T follicular helper cell (primary cell): ENCODE measurements at places on chromosomes 16 and 17.

- no peak for DNase-seq
Observed at GRCh38 chr16:71671165-71671564, 45.2 kb downstream of the MARVELD3 start.

GRCh38 chr16:9048302-9048700, 43.1 kb upstream of the HAPSTR1 start:
- no peak for DNase-seq

DNA sequence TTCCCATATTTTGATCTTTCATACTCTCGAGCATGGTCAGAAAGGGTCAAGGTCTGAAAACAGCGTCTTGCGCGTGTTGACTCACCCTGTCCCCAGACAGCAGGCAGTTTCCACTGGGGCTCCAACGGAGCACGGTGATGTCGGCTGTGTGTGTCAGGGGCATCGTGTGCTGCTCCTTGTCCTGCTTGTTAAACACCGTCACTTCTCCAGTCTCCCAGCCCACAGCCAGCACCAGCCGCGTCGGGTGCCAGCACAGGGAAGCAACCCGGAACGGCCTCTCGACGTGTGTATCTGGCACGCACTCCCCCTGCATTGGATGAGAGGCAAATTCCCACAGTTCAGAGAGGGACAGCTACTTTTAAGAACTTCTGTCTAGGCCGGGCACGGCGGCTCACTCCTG, 9.6 kb downstream of the IFT140 start:
- no peak for DNase-seq

- no peak for DNase-seq
Observed at GRCh38 chr17:37691807-37692206, 48.6 kb upstream of the DDX52 start.

DNA sequence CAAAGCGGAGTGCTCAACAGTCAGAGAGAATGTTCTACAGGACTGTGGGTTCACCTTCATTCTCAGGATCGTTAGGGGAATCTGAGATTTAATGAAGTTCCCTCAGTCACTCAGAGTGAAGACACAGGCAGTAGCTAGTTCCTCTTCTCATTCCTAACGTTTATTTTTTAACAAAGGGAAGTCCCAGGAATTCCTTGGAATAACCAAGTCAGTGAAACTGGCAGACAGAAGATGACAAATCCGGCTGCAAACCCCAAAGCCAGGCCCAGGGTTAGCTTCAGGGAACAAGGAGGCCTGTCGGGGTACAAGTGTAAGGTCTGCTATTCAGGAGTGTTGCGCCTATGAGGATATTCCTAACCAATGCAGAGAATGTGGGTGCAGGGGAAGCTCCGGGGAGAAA, 42.0 kb downstream of the COTL1 start:
- no peak for DNase-seq

DNA sequence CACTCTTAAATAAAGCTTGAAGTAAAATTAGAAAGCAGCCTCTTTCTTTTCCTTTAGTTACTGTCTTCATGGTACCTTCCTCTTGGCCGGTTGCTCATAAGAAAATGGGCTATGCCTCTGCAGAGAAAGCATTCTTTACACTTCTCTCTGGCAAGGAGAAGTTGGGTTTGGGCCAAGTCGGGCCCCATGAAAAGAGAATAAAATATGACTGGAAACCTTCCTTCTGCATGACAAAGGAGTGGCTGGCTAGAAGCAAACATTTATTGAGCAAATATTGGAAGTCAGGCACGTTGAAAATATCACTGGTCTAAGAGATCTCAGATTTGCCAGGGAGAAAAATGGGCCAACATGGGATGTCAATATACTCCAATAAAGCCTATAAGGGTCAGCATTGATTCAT, 126.1 kb downstream of the CA10 start:
- no peak for DNase-seq

DNA sequence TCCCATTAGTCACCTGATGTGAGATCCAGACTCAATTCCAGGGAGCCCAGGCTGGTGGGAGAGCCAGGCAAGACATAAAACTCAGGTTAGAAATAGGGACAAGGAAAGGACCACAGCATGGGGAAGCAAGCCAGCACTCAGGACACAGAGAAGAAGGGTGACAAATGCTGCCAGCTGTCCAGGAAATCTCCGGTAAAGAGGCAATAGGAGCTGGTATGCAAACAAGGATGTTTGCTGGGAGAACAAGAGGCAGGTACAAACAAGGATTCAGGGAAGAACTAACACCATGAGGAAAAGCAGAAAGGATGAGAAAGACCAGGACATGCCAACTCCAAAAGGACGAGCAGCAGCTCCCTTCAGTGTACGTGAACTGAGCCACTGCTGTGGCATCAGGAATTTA, 10.2 kb upstream of the TXNDC11 start:
- DNase-seq, result no peak

GRCh38 chr17:21286066-21286770, 1.7 kb downstream of the MAP2K3 start:
- DNase-seq, result no peak

- no peak for DNase-seq
Observed at GRCh38 chr17:4504188-4504587, 5.5 kb downstream of the SPNS2 start.

DNA sequence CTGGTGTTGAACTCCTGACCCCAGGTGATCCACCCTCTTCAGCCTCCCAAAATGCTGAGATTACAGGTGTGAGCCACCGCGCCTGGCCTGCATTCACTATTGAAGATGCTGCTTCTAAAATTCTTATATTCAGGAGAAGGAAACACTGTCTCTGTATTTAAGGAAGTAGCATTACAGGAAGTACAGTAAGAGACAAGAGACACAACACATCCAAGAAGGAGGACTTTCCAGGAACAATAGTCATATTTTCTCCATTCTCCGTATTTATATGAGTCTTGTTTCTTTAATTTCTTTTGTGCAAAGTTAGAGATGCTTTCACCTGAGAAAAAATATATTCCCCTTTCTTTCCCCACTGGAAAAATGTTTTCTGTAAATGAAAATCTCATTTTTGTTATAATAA, 18.3 kb upstream of the ABCA3 start:
- DNase-seq, result no peak

- DNase-seq, result no peak
Observed at GRCh38 chr16:17529982-17530760, 59.4 kb upstream of the XYLT1 start.

DNA sequence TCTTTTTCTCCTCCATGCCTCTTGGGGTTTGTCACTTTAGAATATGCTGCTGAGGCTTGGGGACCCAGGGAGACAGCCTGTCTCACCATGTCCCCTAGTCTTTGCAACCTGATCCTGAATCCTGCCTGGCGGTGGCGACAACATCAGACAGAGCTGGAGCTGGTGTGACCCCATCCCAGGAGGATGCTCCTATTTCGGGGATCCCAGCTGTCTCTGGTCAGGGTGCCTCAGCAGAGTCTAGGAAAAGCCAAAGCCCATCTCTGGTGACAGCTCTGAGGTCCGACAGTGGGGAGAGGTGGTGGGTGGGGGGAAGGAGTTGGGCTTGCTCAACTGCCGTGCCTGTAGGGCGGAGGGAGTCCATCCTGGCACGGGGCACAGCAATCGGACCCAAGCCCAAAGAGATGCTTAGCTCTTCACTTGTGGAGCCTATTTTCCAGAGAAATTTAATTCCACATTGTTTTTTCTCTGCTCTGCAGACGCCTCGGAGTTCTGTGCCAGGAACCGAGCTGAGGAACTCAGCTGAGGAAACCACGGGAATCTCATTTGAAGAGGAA, 10.3 kb upstream of the TNS4 start:
- no peak for DNase-seq

GRCh38 chr16:64282181-64282580, 839.7 kb downstream of the CDH11 start:
- no peak for DNase-seq

DNA sequence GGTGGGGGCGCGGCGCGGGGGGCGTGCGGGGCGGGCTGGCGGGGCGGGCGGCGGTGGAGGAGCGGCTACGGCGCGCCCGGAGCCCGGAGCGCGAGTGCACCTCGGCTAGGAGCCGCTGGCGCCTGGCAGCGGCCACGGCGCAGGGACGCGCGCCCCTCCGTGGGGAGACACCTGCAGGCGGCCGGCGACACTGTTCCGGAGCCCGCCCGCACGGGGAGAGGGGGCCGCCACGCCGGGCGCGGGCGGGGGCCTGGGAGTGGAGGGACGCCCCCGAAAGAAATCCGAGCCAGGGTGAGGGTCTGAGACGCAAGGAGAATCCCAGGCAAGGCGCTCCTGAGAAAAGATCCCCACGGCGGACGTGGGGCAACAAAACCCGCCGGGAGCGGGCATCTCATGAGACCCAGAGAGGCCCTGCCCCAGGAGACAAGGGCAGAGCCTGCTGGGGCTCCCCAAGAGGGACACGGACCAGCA, at the start of gene GSG1L:
Gene GSG1L (minus strand): TSS at position 124 of the 471 bp plus-strand sequence. CDS start 290 bp downstream, outside the sequence.
- DNase-seq, result no peak

- no peak for DNase-seq
Observed at GRCh38 chr17:46061435-46061834, 62.4 kb downstream of the STH start.

- no peak for DNase-seq
Observed at GRCh38 chr17:78804777-78805176, 22.7 kb upstream of the CYTH1 start.

DNA sequence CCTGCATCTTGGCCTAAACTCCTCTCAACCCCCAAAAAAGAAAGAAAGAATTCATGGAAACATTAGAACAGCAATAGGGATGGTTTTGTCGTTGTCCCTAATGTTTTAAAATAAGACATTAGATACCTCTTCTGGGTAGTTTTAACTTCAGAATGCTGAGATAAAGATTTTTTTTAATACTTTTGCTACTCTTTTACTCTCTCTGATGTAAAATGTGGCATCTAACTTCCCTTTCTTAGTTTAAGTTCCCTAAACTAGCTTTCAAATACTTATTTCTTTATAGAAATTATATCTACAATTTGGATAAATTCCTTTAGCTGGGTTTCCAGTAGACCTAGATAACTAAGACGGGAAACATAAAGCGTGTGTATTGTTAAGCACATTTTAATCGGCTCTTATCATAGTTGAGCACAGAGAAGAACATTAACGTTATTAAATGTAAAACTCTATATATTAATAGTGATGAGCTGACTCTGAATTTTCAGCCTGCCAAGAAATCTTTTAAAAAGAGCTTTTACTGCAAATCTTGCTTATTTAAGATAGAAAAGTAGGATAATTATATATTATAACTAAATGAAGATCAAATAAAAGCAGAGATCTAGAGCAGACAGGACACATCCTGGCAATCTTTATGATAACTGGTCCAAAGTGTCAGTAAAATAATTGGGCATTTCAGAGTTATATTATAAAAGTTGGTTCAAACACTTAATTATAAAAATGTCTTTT, 183.2 kb downstream of the CYB561 start:
- no peak for DNase-seq

DNA sequence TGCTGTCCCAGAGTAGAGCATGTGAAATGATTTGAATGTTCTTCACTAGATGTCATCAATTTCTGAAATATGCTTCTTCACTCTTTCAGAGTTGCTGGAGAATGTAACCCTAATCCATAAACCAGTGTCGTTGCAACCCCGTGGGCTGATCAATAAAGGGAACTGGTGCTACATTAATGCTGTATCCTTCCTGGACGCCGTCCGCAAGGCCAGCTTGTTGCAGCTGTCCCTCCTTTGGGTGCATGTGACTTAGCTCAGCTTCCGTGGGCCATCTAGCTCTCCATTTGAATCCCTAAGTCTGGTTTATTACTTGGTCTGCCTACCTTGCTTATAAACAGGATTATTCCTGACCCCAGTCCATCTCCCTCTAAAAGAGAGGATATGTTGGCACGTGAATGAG, 58.8 kb downstream of the USP10 start:
- no peak for DNase-seq

DNA sequence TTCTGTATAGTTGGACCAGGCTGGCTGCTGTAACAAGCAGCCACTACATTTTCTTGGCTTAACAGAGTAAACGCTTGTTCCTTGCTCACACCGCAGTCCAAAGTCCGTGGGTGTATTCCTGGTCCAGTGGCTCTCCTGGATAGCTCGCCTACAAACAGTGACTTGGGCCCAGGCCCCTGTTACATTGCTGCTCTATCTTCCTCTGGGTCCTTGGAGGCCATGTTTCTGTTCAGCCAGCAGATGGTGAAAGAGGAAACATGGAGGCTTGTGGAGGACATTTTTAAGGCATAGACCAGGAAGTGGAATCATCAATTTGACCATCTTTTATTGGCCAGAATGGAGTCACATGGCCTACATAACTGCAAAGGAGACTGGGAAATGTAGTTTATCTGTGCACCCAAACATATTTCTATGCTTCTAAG, 55.1 kb downstream of the ATP2C2 start:
- no peak for DNase-seq

DNA sequence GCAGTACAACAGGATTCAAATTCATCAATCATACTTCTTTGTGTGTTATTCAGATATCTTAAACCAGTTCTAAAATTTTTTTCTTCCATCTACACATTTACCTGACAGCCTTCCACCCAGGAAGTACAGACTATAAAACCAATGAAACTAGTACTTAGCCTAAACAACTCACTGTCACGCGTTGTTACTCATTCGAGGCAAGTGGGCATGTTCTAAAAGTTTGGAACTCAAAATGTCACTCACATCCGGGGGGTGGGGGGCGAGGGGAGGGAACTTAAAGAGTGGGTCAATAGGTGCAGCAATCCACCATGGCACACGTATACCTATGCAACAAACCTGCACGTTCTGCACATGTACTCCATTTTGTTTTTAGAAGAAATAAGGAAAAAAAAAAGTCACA, 90.4 kb upstream of the PLEKHM1 start:
- no peak for DNase-seq

GRCh38 chr16:85017151-85017550, 5.8 kb upstream of the ZDHHC7 start:
- DNase-seq, result no peak

DNA sequence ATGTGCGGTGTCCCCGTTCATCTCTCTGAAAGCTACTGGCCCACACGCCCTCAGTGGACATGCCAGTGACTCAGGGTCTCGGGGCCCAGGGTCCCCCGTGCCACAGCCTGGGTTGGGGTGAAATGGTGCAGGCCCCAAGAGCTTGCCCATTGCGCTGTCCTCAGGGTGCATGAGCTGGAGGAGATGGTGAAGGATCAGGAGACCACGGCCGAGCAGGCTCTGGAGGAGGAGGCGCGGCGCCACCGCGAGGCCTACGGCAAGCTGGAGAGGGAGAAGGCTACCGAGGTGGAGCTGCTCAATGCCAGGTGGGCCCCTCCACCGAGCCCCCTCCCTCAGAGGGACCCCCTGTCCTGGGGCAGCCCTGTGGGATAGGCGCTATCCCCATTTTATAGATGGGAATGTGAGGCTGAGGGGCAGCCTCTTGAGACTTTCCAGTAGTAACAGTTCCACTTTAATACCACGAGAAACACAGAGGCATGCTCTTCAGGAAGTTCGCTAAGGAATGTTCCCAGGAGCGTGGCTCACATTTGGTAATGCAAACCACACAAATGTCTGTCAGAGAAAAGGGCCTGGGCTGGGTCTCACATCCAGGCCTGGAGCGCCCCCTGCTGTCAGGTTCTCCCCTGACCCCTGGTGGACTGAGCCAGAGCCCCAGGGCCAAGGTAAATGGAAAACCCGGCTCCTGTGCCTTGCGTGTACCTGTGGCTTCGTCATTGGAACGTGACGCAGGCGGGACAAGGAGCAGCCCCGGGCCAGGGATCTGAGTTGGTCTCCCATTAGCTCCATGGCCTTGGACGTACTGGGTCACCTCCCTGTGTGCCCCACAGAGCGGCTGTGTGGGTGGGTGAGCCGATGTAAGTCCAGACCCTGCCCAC, 133.7 kb downstream of the RAB11FIP4 start:
- peak; percentile 77 for DNase-seq
